Epithelial cell of proximal tubule (primary cell): ENCODE measurements at places on chromosomes 13 and 19.
A peak's percentile ranks its signal among the peaks of the same experiment; 100 is the strongest.

GRCh38 chr19:49690656-49691242, at the start of gene CPT1C:
Gene CPT1C, plus strand, starts transcription at chr19:49691116. Its CDS starts 1,137 bp downstream, at chr19:49692253.
- DNase-seq = no peak

GRCh38 chr19:29263305-29264135, 50.6 kb upstream of the UQCRFS1 start:
- no peak for DNase-seq

GRCh38 chr13:65339241-65339640, 1890.9 kb downstream of the PCDH9 start:
- no peak for DNase-seq

DNA sequence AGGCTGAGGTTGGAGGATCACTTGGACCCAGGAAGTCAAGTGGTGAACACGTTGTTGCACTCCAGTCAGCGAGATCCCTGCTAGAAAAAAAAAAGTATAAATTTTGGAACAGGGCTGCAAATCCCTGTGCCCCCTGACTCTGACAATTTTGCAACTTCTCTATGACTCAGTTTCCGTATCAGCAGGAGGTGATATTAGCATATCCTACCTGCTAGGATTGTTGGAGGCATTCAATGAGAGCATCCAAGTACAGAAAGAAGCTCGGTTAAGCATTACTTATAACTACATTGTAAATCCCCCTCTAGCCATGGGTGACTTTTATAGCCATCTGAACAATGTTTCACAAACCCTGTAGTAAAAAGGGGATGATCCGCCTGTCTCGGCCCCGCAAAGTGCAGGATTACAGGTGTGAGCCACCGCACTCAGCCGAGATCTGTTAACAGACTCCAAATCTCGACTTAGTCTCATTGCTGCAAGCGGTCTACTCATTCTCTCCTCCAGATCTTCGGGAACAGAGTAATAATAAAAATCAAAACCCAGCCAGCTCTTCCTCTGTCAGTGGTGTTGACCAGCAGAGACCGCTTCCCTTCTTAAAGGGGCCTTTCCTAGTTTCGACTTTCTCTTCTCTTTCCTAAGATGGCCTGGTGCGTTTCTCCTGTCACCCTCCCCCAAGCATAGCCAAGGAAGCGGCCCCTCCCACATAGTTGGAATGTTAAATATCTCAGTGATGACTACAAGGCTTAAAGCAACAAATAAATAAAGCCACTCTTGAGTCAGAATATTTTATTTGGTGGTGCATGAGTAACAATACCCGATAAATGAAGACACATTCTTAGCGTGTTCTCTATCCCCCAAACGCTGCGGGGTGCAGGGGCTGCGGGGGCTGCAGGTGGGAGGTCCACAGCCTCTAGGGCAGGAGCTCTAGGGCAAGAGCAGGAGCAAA, 10.3 kb upstream of the BICRA start:
- DNase-seq = peak; percentile 84

DNA sequence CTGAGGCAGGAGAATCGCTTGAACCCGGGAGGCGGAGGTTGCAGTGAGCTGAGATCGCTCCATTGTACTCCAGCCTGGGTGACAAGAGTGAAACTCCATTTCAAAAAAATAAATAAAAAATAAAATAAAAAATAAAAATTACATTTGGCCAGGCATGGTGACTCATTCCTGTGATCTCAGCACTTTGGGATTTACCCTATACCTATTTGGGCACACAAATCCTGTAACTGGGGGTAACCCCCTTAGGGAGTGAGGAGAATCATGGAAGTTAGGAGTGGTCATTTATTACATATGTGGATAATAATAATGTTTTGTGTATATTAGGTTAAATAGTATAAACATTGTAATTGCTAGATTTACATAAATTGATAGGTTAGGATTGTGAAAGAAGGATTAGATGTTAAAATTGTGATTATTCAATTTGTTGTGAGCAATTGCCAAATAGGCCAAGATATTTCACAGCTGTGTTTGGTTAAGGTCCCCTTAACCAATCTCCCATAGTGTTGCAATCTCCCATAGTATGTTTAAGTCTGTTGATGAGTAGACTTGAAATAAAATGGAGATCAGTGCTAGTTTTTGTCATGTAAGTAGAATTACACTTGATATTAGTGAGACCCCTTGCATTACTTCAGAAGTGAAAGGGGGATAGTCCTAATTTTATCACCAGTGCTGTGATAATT, 30.7 kb downstream of the ZNF844 start:
- DNase-seq = no peak

DNA sequence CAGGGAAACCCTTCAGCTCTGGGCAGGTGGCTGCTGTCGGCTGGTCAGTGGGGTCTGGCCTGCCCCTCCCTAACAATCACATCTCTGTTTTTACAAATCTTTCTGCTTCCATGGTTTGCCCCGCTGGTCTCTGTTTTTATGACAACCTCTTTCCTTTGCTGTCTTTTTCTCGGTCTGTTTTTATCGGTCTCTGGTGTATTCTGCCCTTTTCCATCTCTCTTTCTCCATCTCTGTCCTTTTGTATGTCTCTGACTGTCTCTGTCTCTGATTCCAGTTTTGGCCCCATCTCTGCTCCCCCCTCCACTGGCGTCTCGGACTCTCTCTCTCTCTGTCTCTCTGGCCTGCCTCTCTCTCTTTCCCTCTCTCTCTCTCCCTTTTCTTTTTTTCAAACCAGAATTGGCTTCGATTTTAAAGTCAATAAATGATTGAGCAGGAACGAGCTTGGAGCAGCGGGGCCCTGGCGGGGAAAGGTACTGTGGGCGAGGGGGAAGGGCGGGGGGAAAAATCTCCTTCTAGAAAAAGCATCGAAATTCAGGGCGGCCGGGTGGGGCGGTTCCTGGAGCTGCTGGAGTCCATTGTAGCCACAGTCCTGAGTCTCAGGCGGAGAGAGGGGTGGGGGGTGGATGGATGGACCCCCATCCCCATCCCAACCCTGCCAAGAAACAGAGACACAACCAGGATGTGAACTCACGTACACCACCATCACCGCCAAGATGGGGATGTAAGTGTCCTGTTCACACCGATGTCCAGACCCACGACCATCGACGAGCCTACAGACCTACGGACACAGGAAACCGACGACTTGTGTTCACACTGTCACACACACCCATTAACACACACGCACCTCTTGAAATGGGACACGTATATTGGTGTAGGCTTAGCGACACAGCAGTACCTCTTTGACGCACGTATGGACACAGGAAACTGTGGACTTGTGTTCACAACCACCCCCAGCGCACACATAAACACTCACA, 3.0 kb downstream of the NFIX start:
- no peak for DNase-seq

GRCh38 chr13:20438801-20439200, 86.9 kb downstream of the CRYL1 start:
- no peak for DNase-seq

DNA sequence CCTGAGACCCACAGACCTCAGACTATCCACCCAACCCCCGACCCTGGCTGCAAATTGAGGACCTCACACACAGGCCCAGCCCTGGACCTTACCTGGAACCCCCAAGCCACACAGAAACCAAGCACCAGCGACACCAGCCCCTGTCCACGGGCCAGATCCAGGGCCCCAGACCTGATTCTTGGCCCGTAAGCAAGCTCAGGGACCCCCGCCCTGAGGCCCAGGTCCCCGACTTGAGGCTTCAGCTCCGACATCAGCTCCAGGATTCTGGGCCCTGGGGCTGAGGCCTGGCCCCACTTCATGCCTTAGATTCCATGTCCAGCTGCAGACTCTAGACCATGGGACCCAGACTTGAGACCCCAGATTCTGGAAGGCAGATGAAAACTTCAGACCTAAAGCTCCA, 6.3 kb downstream of the TTYH1 start:
- no peak for DNase-seq

- no peak for DNase-seq
These were observed 80.8 kb downstream of the TNFSF11 start for GRCh38 chr13:42654722-42655121.

- peak; percentile 64 for DNase-seq
These were observed 65.8 kb upstream of the KPNA3 start for GRCh38 chr13:49858178-49858856.

DNA sequence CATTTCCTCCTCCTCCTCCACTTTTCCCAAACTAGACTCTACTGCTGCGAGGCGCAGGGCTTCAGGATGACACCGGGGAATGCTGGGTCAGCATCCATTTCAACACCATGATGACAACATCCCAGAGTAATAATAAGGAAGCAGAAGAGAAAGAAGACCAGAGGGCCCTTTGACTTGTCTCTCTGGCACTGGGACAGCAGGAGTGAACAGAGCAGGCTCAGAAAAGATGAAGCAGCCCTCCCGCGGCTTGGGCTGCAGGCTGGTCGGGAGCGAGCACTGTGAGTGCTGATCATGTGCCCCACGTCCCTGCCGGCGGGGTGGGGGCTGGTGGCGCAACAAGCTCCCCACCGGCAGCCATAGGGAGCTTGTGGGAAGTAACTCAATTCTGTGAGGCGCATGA, 30.5 kb downstream of the RANBP3 start:
- no peak for DNase-seq

GRCh38 chr19:33171916-33172359, 22.2 kb upstream of the LRP3 start:
- DNase-seq = no peak

- no peak for DNase-seq
These were observed 22.8 kb upstream of the BCL3 start for GRCh38 chr19:44725684-44726083.

GRCh38 chr19:5690955-5691821, 1.1 kb downstream of the RPL36 start:
- DNase-seq = no peak

- no peak for DNase-seq
These were observed 159.5 kb downstream of the KDM4B start for GRCh38 chr19:5128251-5128935.

GRCh38 chr19:576768-577438, 4.5 kb downstream of the BSG start:
- no peak for DNase-seq

GRCh38 chr13:69959046-69959445, 148.6 kb upstream of the ATXN8OS start:
- no peak for DNase-seq

DNA sequence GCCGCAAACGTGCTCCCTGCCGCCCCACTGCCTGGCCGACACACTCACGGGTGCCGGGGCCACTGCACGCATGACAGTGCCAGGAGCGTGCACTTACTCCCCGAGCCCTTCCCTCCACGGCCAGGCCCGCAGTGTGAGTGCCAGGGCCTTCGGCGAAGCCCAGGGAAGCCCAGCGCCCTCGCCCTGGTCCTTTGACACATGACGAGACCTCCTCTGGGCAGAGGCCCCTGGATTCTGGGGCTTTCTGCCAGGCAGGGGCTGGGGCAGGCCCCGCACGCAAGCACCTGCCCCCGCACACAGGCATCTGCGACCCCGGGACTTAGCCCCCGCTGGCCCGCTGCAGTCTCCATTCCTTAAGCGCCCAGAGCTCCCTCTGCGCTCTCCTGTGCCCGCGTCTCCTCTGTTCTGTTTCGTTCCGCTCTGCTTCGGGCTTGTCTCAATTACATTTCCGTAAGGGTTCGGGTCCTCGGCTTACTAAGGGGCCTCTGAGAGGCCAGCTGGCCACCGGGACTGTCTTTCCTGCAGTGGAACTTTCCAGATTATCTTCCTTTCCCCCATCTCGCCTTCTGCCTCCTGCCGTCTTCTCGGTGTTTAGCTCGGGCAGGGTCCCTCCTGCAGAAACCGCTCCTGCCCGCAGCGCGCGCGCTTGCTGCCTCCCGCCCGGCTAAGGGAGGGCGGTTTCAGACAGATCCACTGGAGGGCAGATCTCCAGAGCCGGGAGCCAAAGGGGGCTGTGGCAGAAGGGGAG, 98.8 kb downstream of the ING1 start:
- DNase-seq = no peak

- DNase-seq = no peak
These were observed 22.0 kb downstream of the PLIN4 start for GRCh38 chr19:4496304-4496703.

- no peak for DNase-seq
These were observed 117.7 kb upstream of the CACNA1A start for GRCh38 chr19:13623716-13624710.

DNA sequence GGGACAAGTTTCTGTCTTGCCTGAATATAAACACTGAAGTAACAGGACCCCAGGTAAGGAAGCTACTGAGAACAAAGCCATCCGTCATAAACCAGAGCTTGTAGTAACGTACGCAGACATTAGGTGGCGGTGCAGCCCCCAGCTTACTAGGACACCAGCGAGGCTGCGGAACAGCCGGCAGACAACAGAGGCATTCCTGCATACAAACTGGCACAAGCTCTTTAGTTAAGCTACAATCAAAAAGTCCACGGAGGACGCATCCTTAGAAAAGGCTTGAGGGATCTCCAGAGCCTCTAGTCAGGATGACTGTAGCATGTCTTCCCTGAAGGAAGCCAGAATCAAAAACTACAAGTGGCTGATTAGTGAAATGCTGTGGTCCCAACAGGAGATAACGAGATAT, 26.2 kb downstream of the ZNF160 start:
- DNase-seq = no peak

- DNase-seq = no peak
These were observed 50.8 kb downstream of the STK24 start for GRCh38 chr13:98526182-98526512.

- peak; percentile 16 for DNase-seq
These were observed 226.7 kb downstream of the RFC3 start for GRCh38 chr13:34044660-34045080.

DNA sequence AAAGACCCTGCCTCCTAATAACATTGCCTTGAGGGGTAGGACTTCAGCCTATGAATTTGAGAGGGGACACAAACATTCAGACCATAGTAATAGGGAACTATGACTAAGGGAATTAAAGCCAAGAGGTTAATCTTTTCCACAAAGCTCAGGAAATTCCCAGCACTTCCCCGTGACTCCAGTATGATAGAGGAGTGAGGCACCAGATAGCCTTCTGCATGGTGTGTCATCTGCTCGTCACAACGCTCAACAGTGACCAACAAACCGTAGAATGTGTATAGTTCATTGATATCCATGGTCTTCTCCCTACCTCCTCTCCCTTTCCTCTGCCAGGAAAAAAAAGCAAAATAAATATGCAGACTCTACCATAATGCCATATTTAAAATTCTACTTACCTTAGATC, 64.4 kb downstream of the B3GLCT start:
- DNase-seq = peak; percentile 35

DNA sequence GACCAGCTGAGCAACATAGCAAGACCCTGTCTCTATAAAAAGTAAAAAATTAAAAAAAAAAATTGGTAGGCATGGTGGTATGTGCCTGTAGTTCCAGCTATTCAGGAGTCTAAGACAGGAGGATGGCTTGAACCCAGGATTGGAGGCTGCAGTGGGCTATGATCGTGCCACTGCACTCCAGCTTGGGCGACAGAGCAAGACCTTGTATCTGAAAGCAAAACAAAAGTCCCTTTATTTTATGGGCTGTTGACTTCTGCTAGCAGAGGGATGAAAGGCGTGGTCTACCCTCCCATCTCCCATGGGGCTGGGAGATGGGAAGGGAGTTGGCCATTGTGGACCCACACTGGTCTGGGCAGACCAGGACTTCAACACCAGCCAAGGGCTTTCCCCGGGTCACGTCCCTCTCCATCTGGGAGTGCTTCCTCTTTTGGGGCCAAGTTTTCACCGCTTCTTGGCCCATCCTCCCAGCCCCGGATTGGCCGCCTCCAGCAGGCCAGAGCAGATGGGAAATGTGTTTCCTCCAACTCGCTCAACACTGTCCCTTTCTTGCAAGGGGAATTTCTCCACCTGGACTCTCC, 2.2 kb upstream of the TNFSF9 start:
- DNase-seq = no peak

GRCh38 chr19:296476-297225, 5.4 kb upstream of the PLPP2 start:
- no peak for DNase-seq

GRCh38 chr13:110285991-110286832, 20.7 kb downstream of the COL4A1 start:
- no peak for DNase-seq

- DNase-seq = no peak
These were observed 84.5 kb upstream of the FRY start for GRCh38 chr13:31947105-31947504.
